ENCODE measurements at places on chromosomes 6 and 20.

DNA sequence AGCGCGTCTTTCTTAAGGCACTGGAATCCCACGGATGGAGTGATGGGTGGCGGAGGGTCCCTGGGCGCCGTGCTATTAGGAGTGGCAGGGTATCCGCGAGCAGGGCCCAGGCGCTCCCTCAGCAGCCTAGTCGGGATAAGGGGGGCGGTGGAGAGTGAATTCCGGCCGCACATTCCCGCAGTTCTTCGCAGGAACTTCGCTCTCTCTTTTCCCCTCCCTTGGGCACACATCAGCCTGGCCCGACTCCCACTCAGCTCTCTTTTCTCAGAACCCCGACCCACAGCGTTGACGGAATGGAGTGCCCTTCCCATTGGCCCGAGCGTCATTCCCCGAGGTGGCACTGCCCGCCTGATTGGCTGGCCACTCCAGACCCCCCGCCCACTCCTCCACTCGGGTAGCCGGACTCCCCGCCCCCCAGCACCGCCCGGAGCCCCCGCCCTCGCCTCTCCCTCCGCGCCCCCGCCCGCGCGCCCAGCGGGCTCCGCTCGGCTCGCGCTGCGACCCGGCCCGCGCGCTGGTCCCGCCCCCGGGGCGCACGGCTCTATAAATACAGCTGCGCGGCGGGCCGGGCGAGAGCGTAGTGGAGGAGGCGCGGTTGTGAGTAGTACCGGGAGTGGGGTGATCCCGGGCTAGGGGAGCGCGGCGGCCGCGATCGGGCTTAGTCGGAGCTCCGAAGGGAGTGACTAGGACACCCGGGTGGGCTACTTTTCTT, at the start of gene ID4:
ID4 (plus strand) TSS at position 572 of the 712 bp plus-strand sequence. CDS start 385 bp downstream, outside the sequence.
- DNase-seq = no peak

DNA sequence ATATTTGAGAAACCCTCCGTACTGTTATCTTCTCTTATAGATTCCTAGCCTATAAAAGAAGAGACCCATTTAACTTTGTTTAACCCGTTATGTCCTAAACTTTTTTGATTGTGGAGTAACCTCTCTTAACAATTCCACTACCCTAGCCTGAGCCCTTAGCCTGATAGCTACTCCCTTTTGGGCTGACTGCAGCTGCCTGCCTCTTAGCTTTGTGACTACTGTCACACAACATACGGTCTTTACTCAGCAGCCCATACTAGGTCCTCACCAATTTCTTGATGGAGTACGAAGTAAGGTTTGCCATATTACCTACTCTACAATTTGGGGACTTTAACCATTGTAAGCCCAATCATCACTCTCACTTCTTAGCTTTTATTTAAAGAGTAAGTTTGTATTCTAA, 72.7 kb downstream of the QRSL1 start:
- DNase-seq = no peak

DNA sequence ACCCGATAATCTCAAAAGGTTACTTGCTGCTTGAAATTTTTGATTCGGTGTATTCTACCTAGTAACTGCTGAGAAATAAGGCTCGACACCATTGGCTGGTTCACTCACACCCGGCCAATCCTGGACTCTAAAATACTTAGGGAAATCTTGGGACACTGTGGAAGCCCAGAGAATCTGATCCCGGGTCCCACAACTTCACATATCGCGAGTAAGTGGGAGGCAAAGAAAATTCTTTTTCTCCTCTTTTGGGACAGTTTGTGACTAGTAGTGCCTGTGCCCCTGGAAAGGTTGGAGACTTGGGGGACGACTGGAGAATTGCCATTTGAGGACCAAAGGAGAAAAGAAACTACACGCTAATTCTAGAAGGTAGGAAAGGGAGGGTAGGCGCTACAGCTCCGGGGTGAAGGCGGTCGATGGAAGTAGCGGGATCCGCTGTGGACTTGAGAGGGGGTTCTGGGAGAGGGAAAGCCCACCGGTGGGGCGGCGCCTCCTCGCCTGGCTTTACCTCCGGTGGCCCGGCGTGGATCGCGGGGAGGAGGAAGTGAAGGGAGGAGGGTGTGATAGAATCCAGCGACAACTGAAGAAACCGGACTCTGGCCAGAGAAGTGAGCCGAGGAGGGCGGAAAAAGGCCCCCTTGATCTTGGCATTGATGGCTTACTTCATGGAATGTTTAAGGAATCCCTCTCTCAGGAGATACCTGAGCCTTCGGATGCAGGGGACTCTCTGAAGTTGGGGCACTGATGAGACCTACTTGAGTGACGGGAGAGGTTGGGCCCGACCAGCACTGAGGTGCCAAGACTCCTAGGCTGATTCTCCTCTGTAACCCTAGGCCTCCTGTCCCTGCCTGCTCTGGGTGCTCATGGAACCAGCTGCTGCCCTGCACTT, 18.8 kb upstream of the BTN3A3 start:
- no peak for DNase-seq

GRCh38 chr6:42225419-42225818, 7.8 kb upstream of the MRPS10 start:
- no peak for DNase-seq

GRCh38 chr20:5987383-5987782, 36.9 kb downstream of the MCM8 start:
- no peak for DNase-seq

DNA sequence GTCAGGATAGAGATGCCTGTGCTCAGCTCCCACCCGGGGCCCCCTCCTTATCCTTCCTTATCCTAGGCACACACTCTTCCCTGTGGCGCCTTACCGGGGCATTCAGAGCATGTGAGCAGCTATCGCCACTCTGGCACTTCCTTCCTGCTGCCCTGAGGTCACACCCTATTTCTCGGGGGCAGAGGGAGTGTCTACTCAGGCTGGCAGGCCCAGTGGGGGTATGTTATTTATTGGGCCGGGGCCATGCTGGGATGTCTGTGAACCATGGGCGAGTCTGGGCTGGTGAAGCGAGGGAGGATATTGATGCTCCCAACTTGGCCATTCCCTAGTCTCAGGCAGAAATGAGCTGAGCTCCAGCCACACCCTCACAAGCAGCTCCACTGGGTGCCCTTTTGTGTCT, 3.9 kb upstream of the LY6G6D start:
- no peak for DNase-seq

GRCh38 chr20:16260911-16261310, 312.3 kb downstream of the KIF16B start:
- DNase-seq = no peak

GRCh38 chr20:45049438-45049837, 51.5 kb downstream of the KCNS1 start:
- no peak for DNase-seq

DNA sequence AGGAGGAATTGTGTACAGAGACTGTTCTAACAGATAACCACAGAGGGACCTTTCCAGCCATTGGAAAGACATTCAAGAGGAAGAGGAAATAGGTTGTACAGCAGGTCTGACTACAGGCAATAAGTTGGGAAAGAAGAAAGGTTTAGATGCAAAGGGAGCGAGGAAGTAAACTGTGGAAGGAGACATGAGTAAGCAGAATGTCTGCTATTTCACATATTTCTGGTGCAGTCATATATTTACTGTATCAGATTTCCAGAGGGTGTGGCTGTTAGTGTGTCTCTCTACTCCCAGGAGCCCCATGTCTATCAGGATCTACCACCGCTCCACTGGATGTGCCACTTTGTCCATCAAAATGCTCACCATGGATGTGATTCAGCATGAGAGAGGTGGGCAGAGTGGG, 25.9 kb downstream of the MRS2 start:
- no peak for DNase-seq

- DNase-seq = no peak
Observed at GRCh38 chr20:34632870-34633452, 43.9 kb downstream of the PIGU start.

- DNase-seq = no peak
Observed at GRCh38 chr20:55544638-55545037, 460.7 kb downstream of the CBLN4 start.

GRCh38 chr20:41861772-41862422, 243.7 kb upstream of the CHD6 start:
- no peak for DNase-seq

DNA sequence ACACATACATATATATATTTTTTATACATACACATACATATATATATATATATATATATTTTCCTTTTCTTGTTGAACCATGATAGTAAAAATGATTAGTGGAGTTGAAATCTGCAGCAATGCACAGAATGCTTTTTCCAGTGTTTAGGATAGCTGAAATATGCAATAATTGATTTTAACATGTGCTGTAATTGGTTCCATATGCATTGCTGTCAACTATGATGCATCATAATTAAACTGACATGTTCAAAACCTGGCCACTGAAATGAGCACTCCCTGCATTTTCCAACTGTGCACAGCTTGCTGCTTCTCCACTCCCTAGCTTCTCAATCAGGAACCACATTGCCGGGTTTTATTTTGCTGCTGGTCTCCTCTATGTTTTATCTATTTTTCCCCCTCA, 358.3 kb downstream of the PAX1 start:
- DNase-seq = no peak

DNA sequence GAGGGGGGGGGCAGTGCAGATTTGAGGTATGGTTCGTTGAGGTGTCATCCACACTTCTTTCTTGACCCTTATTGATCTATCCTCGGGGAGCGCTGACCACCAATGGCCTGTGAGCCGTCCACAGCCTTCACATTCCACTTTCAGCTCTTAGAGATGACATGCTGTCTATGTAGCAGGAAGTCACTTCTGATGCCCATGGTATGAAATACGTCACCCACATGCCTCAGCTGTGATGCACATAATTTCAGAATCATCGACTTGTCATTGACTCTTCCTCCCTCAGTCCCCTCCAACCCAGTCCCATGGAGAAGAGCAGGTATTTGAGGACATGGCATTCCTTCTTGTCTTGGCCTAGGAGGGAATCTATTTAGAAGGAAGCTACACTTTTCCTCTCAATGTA, 4.7 kb upstream of the ADGRF5 start:
- no peak for DNase-seq

DNA sequence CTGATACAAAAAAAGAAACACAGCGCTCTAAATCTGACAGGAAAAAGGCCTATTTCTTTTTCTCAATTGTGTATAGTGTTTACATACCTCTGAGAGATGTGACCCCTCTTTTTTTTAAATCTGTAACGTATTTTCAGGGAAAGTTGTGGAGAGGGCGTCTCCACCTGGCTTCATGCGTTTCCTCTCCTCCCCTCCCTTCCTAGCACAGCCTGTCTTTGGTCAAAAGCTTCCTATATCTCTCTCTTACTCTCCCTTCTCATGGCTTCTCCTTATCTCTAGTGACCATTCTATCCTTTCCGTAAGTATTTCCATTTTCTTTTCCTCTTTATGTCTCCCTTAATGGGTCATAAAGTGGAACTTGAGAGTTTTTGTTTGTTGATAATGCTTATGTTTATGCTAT, 458.9 kb downstream of the HACE1 start:
- no peak for DNase-seq

DNA sequence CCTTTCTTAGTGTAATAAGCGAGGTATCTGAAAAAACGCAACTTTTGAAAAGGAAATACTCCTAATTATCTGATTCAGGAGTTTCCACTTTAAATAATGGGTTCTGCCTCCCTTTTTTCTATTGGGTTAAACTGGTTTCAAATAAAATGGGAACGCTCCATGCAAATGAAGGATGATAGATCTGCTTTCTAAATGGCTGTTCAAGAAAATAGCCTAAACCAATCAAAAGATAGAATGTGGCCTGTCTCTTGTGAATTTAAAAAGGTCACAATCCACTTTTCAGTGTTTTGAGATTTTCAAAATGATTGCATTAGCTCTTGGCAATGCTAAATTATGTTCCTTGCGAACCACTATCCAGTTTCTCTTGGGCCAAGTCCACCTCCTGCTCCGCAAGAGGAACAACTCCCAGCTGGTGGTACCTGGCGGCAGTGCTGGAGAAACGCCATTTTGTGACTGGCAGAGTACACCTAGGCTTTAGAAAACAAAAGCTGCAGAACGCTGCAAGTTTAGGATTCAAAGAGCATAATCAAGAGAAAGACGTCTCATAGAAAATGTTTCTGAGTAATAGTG, 56.7 kb downstream of the TRIM38 start:
- DNase-seq = no peak

DNA sequence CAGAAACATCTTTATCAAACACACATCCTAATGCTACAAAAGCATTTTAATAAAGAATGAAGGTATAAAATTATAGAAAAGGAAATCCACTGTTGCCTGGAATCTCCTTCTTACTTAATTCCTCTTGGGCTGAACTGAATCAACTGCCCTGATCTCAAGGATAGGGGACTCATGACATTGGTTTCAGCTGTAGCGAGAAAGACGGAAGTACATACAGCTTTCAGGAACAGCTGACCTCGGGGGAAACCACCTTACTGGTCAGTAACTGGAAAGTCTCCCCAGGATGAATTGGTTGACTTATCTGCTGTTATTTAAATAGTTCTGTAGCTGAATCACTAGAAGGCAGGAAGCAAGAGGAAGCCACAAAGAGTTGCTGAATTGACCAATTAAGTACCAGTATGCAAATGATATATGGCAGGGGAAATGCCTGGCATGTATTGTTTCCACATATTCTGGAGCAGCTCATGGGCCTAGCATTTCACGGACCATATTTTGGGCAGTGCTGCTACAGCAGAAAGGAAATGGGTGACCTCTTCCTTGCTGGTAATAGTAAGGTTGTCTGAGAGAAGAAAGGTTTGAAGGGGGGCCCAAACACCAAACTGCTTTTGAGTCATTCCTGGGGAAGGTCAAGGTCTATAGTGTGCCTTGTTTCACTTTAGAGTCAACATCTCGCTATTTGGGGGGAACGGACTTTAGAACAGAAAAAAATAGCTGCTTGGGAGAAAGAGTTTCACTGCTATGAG, 43.7 kb upstream of the MAP7 start:
- no peak for DNase-seq

DNA sequence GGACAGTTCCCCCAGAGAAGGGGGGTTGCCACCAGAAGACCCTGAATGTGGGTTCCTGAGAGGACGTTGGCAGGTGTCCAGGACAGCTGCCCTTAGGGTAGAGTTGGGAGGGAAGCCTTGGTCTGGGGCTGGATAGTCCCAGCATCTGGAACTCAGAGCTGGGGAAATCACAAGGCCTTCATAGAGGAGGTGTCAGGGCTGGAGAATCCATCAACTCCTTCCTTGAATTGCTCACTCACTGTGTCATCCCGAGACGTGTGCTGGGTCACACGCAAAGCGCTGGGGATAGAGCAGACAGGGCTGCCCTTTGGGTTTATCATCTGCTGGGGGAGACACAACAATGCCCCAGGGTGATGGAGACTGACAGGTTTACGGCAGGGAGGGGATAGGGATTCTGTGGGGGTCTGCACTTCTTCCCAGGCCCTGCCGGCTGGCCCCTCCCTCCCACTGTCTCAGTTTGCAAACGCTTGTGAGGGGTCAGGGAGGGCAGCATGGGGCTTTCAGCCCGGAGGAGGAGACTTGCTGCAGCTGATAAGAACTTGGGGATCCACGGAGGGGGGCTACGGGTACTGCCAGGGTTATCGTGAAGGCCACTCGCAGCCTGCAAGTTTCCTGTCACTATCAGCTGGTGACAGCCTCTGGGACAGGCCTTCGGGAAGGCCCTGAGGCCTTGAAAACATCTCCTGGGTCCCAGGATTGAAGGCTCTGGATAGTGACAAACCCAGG, 18.6 kb downstream of the RBM38 start:
- DNase-seq = no peak

- no peak for DNase-seq
Observed at GRCh38 chr20:39188266-39188765, 226.2 kb downstream of the DHX35 start.

GRCh38 chr6:37536491-37537190, 36.9 kb upstream of the CCDC167 start:
- no peak for DNase-seq

- no peak for DNase-seq
Observed at GRCh38 chr20:29874476-29875202, 1382.8 kb upstream of the DEFB115 start.

- no peak for DNase-seq
Observed at GRCh38 chr6:42441697-42442081, 10.0 kb downstream of the TRERF1 start.

Measured in stimulated activated CD8-positive, alpha-beta memory T cell treated with anti-CD3 and anti-CD28 coated beads, Interleukin-12 subunit alpha, Interleukin-12 subunit beta, amount 100 ng/mL, for 1 hour (primary cell).